ENCODE measurements at places on chromosomes 2 and 18. TPM values are rescaled to one million over a fixed set of nuclear protein-coding genes. Genes with fewer than 3 reads are reported as not detected.

GRCh38 chr18:9413576-9413975 is 61.7 kb upstream of the RALBP1 start:
- H3K4me3 ChIP-seq: no peak overlapping the region
- H3K27me3 ChIP-seq: peaks cover 8% of the 10 kb centered on the region
- no peaks in the 10 kb centered on the region for H3K4me1 ChIP-seq
- H3K36me3 ChIP-seq: no peaks in the 10 kb centered on the region
- no peak for DNase-seq

DNA sequence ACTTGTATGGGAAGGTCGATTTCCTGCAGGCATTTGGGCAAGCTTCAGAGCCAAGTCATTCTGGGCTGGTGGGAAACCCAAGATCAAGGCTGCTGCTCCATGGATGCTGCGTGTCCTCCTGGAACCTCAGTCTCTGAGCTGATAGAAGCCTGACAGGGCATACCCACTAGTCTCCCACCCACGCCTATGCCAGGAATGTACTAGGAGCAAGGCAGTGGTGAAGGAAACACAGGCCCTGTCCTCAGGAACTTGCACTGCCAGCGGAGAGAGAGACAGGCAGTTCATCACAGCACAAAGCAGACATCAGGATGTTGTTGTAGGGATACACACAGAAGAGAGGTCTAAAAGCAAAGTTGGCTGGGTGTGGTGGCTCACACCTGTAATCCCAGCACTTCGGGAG is 84.2 kb downstream of the PLB1 start:
- no peaks in the 10 kb centered on the region for H3K27me3 ChIP-seq
- DNase-seq: no peak
- H3K4me3 ChIP-seq: no peak overlapping the region
- peaks cover 21% of the 10 kb centered on the region for H3K4me1 ChIP-seq
- no peak overlapping the region for H3K27ac ChIP-seq

- H3K4me1 ChIP-seq: no peaks in the 10 kb centered on the region
- DNase-seq: no peak
- no peak overlapping the region for H3K4me3 ChIP-seq
- no peaks in the 10 kb centered on the region for H3K27me3 ChIP-seq
- peaks cover 1% of the 10 kb centered on the region for H3K36me3 ChIP-seq
- H3K27ac ChIP-seq: no peak overlapping the region
Measured at GRCh38 chr18:56891116-56891515, 240.0 kb downstream of the WDR7 start.

DNA sequence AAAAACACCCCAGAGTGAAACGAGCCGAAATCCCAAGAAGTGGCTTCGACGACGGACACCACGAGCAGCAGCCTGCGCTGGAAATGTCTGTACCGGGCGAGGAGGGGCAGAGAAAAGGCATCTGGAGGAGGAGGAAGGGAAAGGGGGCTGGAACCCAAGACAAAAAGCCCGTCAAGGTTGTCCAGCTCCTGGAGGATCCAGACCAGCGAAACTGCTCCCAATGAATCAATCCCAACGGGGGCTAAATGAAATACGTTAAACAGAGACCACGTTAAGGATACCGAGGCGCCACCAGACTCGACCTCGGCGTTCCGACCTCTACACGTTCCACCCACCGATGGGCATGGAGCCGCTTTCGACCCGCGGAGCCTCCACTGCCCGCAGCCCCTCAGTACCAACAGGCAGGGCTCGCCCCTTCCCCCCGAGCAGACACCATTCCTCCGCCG is 400 bp downstream of the CCDC88A start:
- no peak for DNase-seq
- no peaks in the 10 kb centered on the region for H3K36me3 ChIP-seq
- H3K4me3 ChIP-seq: peak overlapping the region; percentile 90
- peaks cover 37% of the 10 kb centered on the region for H3K27me3 ChIP-seq

Gene NEUROD1
- not detected for total RNA-seq

Gene MTLN
- 80.1 TPM for total RNA-seq

Measured in activated CD4-positive, alpha-beta T cell treated with anti-CD3 and anti-CD28 coated beads, Interleukin-2, amount 10 ng/mL, durations not matched to agents 24 days and 14 days (primary cell).